ENCODE measurements at places on chromosomes 1 and 21.

DNA sequence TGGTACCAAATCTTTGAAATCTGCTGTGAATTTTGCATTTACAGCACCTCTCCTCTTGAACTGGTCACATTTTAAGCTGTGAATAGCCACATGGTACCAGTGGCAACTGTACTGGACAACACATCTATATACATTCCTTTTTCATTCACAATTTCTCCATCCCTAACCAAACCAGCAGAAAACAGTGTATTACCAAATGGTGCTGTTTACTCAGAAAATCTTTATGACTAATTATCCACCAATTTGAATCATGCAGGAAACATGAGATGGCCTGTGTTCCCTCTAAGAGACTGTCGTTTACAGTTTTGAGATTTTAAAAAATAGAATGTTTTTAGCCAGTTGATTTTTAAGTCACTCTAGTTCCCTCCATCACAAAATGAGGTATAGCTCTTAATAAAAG lies 17.6 kb upstream of the CCT8 start:
- DNase-seq, result no peak

GRCh38 chr1:28437924-28438699 lies 67.7 kb upstream of the RCC1 start:
- no peak for DNase-seq

DNA sequence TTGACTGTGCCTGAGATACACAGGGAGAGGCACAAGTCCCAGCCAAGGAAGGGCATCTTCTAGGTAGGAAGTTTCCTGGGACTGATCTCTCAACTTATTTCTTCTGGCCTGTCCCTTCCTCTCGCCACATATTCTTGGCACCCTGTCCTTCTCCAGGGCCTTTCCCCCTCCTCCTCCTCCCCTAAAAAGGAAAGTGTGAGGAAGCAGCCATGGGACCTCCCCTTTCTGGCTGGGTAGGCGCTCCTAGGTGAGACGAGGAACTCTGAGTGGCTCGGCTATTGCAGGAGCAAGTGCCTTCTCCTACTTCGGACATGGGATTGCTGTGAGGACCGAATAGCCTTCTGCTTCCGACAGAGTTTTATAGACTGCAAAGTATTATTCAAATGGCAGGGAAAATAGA lies 15.5 kb upstream of the MTARC2 start:
- DNase-seq, result no peak

- DNase-seq, result no peak
Measured at GRCh38 chr1:225179686-225180085, 248.2 kb downstream of the LBR start.

DNA sequence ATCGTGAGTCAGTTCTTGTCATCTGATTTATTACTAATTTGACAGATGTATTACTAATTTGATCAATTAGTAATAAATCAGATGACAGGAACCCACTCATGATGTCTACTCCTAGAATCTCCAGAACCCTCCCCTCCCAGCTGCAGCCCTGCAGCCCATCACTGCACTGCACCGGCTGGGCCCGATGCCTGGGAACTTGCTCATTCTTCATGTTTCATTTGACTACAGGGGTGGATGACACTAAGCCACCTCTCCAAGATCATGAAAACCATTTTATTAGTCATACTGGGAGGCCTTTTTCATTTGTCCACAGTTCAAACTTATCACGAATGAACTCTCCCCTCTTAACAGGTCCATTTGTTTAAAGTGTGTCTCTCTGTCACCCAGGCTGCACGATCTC lies 41.0 kb downstream of the KCNH1 start:
- DNase-seq, result no peak

DNA sequence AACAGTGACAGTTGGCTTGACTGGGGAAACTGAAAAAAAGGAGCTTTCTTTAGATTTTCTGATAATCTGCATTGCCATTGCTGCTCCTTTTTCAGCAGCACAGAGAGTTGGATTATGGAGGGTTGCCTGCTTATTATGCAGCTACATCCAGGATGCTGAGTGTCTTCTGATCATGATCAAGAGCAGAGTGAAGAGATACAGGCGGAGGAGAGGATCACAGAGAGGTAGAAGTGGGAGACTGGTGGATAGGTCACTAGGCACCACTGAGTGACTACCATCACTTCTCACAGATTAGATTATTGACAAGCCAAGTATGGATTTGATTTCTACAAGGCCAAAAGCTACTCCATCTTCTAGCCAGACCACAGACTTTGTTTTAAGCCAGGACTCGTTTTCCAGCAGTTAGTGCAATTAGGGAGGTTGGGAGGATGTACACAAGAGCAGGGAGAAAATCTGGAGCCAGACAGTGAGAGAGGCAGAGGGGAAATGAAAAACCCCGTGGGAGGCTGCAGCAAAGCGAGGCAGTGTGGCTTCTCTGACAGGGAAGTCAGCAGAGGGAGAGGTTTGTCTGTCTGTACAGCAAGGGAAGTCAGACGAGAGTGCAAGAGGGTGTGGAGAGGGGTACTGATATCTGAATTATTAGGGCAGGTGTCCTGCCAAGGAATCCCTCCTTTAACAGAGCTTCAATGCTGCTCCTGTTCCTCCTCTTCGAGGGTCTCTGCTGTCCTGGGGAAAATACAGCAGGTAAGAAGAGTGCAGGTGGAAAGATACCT lies at the start of gene CD1E:
CD1E (plus strand) TSS at position 592 of the 773 bp plus-strand sequence; CDS start at position 687, 95 bp downstream.
- DNase-seq, result no peak
